ENCODE measurements at places on chromosomes 16 and 17.

- H3K4me1 ChIP-seq = peaks cover 25% of the 10 kb centered on the region
- DNase-seq = peak; percentile 90
- H3K4me3 ChIP-seq = peak overlapping the region; percentile 96
- no peaks in the 10 kb centered on the region for H3K27me3 ChIP-seq
- peak overlapping the region; percentile 98 for H3K27ac ChIP-seq
These were observed 93.8 kb upstream of the PLEKHM1 start for GRCh38 chr17:45584092-45585036.

DNA sequence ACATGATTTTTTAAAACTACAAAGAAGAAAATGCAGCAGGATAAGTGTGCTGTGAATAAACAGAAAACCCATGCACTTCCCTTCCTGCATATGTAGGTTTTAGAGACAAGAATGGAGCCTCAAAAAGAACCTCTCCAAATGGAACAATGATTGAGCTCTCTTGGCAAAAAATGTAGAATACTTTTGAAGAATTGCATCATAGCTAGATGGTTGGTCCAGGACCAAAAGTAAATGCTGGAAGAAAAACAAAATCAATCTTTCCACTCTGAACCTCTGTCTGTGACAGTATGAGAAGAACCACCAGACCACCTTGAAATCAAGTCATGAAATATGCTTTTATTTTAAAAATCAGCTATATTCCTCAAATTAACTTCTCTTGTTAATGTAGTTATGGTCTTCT lies 17.5 kb downstream of the HELZ start:
- no peaks in the 10 kb centered on the region for H3K27me3 ChIP-seq
- H3K36me3 ChIP-seq = peaks cover 23% of the 10 kb centered on the region
- DNase-seq = no peak
- peak overlapping the region; percentile 7 for H3K27ac ChIP-seq
- H3K4me1 ChIP-seq = peaks cover 13% of the 10 kb centered on the region

- H3K36me3 ChIP-seq = no peaks in the 10 kb centered on the region
- H3K27me3 ChIP-seq = no peaks in the 10 kb centered on the region
- no peak overlapping the region for H3K4me3 ChIP-seq
- H3K27ac ChIP-seq = no peak overlapping the region
- no peaks in the 10 kb centered on the region for H3K4me1 ChIP-seq
- no peak for DNase-seq
These were observed 1675.1 kb downstream of the TP53TG3F start for GRCh38 chr16:35134471-35134870.

DNA sequence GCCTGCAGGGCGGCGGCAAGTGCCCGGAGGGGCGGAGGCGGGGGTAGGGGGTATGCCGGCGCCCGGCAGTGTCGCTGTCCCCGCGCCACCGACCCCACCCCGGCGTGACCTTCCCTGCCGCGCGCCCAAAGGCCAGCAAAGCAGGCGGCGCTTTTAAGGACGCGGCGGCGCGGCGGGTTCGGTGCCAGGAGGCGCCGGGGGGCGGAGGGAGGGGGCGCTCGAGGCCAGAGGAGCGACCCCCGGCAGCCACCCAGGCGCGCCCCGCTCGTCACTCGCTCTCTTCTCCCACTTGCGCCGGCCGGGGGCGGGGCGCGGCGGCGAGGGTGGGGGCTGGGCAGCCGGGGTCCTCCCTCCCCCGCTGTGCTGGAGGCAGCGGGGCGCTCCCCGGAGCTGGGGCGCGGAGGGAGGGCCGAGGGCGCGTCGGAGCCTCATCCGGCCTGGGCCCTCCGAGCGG lies 8.6 kb upstream of the BAHCC1 start:
- peak overlapping the region; percentile 54 for H3K27ac ChIP-seq
- DNase-seq = no peak
- H3K4me3 ChIP-seq = peak overlapping the region; percentile 56
- H3K36me3 ChIP-seq = no peaks in the 10 kb centered on the region
- H3K27me3 ChIP-seq = no peaks in the 10 kb centered on the region
- peaks cover 41% of the 10 kb centered on the region for H3K4me1 ChIP-seq

- H3K4me1 ChIP-seq = peaks cover 23% of the 10 kb centered on the region
- H3K36me3 ChIP-seq = peaks cover 14% of the 10 kb centered on the region
- peak overlapping the region; percentile 71 for H3K4me3 ChIP-seq
- no peak for DNase-seq
These were observed 601 bp downstream of the JMJD8 start for GRCh38 chr16:683396-684070.

DNA sequence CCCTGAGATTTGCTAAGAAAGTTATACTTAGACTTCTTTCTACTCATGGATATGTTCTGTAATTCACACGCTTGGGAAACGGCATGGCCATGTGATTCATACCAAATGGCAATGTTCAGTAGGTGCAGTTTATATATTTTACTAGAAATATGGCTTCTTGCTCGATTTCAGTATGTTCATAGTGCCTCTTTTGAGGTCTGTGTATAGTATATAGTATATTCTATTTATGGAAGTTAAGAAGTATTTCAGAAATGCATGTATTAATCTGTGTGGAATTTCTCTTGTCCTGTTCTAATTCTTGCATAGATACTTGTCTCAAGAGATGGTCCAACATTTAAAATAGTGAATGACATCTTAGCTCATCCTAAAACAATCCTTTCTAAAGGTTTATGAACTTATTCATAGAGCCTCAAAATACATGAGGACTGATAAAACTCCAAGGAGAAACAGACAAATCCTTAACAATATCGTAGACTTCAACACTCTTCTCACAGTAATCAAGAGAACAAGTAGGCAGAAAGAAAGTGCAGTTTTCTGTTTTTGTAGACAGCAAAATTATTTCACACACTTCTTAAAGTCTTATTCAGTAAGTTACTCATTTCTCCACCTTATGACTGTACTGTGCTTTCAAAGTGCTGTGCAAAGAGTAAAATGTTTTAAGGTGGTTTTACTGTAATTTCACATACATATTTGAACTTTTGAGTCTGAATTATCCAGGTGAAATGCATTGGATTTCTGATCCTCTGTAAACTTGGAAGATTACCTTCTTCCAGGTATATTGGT lies 11.1 kb downstream of the BPTF start:
- DNase-seq = no peak
- H3K36me3 ChIP-seq = peaks cover 2% of the 10 kb centered on the region
- H3K27me3 ChIP-seq = no peaks in the 10 kb centered on the region
- peaks cover 39% of the 10 kb centered on the region for H3K4me1 ChIP-seq

DNA sequence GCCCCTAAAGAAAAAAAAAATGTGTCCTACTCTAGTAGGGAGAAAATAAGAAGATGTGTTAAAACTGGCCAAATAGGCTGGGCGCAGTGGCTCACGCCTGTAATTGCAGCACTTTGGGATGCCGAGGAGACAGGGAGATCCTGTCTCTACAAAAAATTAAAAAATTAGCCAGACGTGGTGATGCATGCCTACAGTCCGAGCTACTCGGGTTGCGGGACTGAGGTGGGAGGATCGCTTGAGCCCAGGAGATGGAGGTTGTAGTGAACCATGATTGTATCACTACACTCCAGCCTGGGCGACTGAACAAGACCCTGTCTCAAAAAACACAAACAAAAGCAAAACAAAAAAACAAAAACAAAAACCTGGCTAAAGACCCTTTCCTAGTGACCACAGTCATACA lies 15.9 kb downstream of the ZFHX3 start:
- peaks cover 10% of the 10 kb centered on the region for H3K36me3 ChIP-seq
- no peak for DNase-seq
- H3K27ac ChIP-seq = peak overlapping the region; percentile 92
- peak overlapping the region; percentile 2 for H3K4me3 ChIP-seq
- no peaks in the 10 kb centered on the region for H3K27me3 ChIP-seq

- peaks cover 3% of the 10 kb centered on the region for H3K36me3 ChIP-seq
- H3K27ac ChIP-seq = no peak overlapping the region
- no peaks in the 10 kb centered on the region for H3K27me3 ChIP-seq
- H3K4me1 ChIP-seq = peaks cover 7% of the 10 kb centered on the region
These were observed 4.2 kb downstream of the ABHD15 start for GRCh38 chr17:29562615-29563014.

GRCh38 chr17:62162898-62163297 lies 97.8 kb upstream of the MED13 start:
- no peak overlapping the region for H3K4me3 ChIP-seq
- H3K27me3 ChIP-seq = peaks cover 3% of the 10 kb centered on the region
- no peaks in the 10 kb centered on the region for H3K36me3 ChIP-seq

DNA sequence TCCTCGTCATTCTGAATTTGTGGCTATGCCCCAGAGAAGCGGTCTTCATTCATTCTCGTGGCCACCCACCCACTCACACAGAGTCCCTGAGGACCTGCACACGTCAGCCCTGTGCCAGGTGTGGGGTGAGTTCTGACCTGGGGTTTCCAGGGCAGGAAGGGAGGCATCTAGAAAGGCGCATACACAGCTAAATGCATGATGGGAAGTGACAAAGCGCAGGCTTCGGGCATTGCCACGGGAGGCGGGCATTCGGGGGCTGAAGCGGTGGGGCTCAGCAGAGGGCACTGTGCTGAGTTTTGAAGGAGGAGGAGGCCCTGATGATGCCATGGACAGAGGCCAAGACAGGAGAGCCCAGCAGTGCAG lies 10.9 kb downstream of the UBALD2 start:
- peak overlapping the region; percentile 31 for H3K27ac ChIP-seq
- DNase-seq = no peak
- no peaks in the 10 kb centered on the region for H3K27me3 ChIP-seq
- no peaks in the 10 kb centered on the region for H3K36me3 ChIP-seq

DNA sequence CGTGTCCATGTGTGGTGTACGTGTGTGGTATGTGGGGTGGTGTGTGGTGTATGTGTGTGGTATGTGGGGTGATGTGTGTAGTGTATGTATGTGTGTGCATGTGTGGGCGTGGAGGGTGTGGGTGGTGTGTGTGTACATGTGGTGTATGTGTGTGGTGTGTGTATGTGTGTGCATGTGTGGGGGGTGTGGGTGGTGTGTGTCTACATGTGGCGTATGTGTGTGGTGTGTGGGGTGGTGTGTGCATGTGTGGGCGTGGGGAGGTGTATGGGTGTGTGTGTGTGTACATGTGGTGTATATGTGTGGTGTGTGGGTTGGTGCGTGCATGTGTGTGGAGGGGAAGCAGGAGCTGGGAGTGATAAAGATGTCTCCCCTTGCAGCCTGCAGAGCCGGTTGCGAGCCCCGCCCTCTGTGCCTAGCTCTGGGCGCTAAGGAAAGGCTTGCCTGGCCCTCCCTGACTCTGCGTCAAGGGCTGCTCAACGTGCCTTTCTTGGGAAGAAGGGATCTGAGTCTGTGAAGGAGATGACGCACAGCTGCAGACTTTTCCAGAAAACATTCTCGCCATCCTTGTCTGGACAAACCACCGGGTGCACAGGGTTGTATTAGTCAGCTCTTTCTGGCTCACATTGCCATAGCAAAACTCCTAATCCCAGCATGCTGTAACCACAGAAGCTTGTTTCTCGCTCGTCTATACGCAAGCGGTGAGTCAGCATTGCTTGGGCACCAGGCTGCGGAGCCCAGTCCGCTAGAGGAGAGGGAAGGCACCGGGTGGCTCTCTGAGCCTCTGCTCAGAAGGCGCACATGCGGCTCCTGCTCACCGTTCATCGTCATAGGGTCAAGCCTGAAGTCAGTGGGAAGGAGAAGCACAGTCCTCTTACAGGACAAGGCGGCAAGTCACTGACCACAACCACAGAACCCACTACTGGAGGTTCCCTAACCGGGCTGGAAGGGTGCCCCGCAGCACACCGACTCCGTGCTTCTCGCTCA lies 2.0 kb upstream of the CD300H start:
- H3K27ac ChIP-seq = peak overlapping the region; percentile 8
- H3K4me1 ChIP-seq = peaks cover 4% of the 10 kb centered on the region
- H3K36me3 ChIP-seq = no peaks in the 10 kb centered on the region
- no peak for DNase-seq
- H3K4me3 ChIP-seq = no peak overlapping the region

DNA sequence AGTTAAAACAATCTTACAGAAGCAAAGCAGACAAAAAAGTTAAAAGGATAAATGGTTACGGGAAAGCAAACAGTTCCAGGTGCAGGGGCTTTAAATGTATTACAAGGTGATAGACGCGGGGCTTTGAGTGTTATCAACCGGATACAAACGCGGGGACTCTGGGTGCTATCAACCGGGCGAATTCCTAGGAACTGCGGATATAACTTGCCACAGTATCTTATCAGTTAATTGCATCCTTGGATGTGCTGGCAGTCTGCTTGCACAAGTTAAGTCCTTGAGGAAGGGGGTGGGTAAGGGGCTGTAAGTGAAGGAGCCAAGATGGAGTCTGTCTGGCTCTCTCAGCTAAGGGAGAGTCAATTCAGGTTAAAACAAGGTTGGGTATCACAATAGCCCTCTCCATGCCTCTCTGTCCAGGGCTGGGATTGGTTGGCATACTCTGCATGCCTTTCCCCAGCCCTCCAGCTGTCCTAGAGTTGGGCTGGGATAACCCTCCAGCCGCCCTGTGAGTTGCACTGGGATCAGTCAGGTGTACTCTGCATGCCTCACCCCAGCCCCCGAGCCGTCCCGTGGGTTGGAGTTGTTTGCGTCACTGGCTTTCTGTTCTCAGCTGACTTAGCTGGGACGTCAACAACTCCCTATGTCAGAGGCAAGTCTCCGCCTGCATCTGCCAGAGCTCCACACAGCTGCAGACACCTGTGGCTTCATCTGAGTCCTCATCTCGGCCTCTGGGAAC lies 40.9 kb downstream of the TMEM235 start:
- no peak overlapping the region for H3K27ac ChIP-seq
- no peak for DNase-seq
- H3K36me3 ChIP-seq = no peaks in the 10 kb centered on the region

GRCh38 chr17:17714261-17714866 lies 33.1 kb downstream of the RAI1 start:
- H3K27ac ChIP-seq = peak overlapping the region; percentile 91
- no peak for DNase-seq
- H3K36me3 ChIP-seq = no peaks in the 10 kb centered on the region
- no peak overlapping the region for H3K4me3 ChIP-seq
- peaks cover 86% of the 10 kb centered on the region for H3K4me1 ChIP-seq

DNA sequence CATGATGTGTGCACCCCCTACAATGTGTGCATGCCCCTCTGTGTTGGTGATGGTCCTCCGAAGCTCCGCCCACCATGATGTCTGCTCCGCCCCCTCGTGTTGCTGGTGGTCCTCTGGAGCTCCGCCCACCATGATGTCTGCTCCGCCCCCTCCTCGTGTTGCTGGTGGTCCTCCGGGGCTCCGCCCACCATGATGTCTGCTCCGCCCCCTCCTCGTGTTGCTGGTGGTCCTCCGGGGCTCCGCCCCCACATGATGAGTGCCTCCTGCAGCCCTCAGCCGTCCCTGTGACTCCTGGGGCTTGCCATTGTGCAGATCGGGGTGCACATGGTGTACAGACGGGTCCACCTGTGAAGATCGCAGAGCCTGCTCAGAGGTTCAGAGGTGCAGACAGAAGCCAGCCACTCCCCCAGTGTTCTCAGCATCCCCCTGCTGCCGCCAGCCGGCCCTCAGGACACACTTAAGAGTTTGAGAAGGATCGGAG lies 129.1 kb upstream of the CHMP6 start:
- peaks cover 7% of the 10 kb centered on the region for H3K36me3 ChIP-seq
- DNase-seq = no peak
- peaks cover 26% of the 10 kb centered on the region for H3K4me1 ChIP-seq
- no peak overlapping the region for H3K27ac ChIP-seq

GRCh38 chr16:89523680-89524344 lies 15.6 kb downstream of the SPG7 start:
- H3K4me1 ChIP-seq = no peaks in the 10 kb centered on the region
- H3K36me3 ChIP-seq = peaks cover 47% of the 10 kb centered on the region
- H3K27ac ChIP-seq = no peak overlapping the region
- H3K4me3 ChIP-seq = no peak overlapping the region

- no peaks in the 10 kb centered on the region for H3K27me3 ChIP-seq
- peak; percentile 56 for DNase-seq
These were observed 11.0 kb upstream of the CUEDC1 start for GRCh38 chr17:57966246-57966645.
